ENCODE measurements at places on chromosomes 1 and 21.

GRCh38 chr1:65001231-65001792 lies 35.0 kb upstream of the JAK1 start:
- DNase-seq, result peak; percentile 66

- DNase-seq, result peak; percentile 74
Measured at GRCh38 chr1:92486251-92487077, at the start of gene GFI1. Gene GFI1 (minus strand): TSS chr1:92486925. CDS start chr1:92483487, 3,438 bp downstream.

- no peak for DNase-seq
Measured at GRCh38 chr1:79539001-79539400, 532.5 kb upstream of the ADGRL4 start.

DNA sequence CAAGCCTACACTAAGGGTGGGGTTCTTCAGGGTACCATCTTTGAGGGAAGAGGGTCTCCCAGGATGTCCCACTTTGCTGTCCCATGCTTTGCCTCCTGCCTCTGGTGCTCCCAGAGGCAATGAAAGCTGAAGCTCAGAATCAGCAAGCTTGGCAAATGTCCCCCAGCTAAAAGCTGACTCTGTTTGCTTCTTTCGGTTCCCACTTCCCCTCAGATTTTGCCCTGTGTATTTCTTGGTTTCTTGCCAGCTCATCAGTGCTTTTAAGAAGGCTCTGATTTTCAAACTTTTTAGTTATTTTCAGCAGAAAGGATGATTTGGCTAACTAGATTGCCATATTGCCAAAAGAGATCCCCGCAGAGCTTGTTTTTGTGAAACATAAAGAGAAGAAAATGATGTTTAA lies 33.1 kb upstream of the COG2 start:
- no peak for DNase-seq

DNA sequence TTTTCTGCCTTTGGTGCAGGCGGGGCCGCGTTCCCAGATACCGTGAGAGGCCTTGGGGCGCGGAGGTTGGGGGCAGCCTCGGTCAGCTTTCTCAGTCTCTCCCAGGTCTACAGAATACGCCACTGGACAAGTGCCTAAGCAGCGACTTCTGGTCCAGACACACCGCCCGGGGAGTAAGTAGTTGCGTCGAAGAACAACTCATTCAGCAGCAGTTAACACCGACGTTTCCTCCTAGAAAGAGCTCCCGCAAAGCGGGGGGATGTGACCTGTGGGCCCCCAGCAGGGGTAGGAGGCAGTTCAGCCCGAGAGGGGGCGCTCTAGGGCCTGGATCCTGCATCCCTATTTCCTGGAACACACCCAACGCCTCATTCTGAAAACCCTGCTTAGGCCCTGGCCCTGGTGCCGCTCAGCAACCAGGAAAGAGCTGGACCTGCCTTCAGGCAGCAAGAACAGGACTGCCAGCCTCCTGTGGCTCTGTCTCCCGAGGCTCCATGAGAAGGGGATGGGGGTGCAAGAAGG lies 6.5 kb upstream of the BARHL2 start:
- peak; percentile 82 for DNase-seq

- no peak for DNase-seq
Measured at GRCh38 chr1:199067483-199067882, 428.6 kb downstream of the PTPRC start.

DNA sequence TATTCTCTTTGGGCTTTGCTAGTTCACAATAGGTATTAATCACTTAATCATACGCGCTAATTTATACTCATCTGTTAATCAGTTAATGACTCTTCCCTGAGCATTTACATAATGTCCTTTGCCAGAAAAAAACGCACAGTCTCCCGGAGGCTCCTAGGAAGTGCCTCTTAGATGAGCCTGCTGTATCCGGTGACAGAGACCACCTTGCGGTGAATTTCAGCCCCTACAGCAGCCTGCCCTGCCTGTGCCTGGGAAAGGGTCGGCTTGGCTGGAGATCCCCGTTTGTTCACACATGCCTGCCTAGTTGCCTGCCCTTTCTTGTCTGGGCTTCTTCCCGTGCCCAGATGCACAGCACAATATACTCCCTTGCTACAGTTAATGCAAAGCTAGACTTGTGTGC lies 152.9 kb downstream of the ZBTB18 start:
- no peak for DNase-seq

DNA sequence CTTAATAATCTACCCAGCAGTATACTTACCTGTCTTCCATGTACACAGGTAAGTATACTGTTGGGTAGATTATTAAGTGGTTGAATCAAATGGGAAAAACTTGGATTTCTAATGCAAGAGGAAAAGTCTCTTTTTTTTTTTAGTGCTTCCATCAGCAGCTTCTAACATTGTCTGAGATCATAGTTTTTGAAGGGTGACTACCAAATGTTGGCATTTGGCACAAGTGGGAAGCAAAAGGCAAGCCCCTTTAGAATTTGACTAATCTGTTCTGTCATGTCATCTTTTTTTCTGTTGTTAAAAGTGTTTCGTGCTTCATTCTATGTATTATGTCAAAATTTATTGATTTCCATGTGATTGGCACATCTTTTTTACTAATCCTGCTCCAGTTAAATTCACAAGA lies 547 bp downstream of the FMO1 start:
- DNase-seq, result no peak

GRCh38 chr1:175099916-175100315 lies 32.3 kb downstream of the TNN start:
- DNase-seq, result no peak

- DNase-seq, result no peak
Measured at GRCh38 chr1:168121401-168122011, 15.2 kb downstream of the GPR161 start.

GRCh38 chr21:39012326-39013230 lies 170.7 kb downstream of the PSMG1 start:
- no peak for DNase-seq

DNA sequence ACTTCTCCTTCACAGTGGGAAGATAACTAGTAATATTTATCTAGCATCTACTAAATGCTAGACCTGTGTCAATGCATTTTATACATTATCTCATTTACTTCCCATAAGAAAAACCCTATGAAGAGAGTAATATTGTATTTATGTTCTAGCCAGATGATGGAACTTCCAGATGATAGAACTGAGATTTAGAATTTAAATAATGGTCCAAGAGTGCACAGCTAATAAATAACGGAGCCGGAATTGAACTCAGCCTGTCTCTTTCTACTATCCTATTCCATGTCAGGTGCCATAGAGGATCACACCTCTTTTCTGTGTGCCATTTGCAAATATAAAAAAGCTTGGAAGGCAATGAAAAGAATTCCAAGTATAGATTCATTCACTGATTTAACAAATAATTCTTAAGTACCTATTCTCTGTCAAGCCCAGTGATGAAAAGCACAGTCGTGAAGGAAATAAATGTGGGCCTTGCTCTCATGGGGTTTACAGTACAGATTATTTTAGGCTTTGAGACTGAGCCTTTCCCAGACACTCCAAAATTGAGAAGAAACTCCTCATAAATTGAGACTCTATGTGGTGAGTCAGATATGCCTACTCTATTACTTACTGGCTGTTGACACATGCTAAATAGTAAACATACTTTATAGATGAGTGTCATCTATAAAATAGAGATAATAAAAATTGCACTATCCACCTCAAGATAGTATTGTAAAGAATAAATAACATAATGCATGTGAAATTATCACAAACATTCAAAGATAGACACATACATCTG lies 378.0 kb upstream of the PRMT6 start:
- DNase-seq, result no peak

- no peak for DNase-seq
Measured at GRCh38 chr1:201362906-201363305, 14.6 kb downstream of the TNNT2 start.

GRCh38 chr1:88333086-88333695 lies 350.9 kb upstream of the PKN2 start:
- no peak for DNase-seq

DNA sequence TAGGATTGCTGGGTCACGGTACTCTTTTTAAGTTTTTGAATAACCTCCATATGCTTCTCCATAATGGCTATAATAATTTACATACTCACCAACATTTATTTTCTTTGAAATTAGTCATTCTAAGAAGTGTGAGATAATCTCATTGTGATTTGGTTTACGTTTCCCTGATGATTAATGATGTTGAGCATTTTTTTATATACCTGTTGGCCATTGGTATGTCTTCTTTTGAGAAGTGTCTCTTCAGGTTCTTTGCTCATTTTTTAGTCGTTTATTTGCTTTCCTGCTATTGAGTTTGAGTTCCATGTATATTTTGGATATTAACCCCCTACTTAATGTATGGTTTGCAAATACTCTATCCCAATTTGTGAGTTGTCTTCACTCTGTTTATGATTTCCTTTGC lies 9.3 kb downstream of the RNF187 start:
- DNase-seq, result no peak

DNA sequence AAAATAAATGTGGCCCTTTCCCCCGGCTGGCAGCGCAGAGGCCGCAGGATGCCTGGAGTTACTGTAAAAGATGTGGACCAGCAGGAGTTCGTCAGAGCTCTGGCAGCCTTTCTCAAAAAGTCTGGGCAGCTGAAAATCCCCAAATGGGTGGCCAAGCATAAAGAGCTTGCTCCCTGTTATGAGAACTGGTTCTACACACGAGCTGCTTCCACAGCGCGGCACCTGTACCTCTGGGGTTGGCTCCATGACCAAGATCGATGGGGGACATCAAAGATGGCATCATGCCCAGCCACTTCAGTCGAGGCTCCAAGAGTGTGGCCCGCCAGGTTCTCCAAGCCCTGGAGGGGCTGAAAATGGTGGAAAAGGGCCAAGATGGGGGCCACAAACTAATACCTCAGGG lies 95.9 kb downstream of the LRIG2 start:
- no peak for DNase-seq

DNA sequence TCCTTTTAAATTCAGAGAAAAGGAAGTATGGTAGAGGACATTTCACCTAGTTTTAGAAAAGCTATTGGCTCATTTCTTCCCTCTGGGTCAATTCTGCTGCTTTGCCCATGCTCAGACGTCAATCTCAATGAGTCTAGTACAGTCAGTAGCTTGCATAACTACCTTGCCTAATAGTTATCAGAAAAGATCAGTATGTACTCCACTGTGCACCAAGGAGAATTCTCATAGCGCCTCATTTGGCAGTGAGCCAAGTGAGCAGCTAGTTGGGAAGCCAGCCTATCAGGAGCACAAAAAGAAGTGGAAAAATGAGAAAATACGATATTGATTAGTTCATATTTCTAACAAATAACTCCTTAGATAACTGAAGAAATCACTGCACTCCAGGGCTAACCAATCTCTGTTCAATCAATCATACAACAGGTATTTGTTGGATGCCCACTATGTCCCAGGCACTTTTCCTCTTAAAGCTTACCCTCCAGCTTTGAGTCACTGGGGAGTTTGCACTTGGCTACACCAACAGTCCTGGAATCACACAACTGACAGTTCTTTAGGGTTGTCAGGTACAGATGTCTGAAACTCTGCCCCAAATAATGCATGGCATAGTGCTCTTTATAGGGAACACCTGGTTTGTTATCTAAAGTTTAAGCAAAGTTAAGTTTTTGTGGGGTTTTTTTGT lies 50.2 kb downstream of the PRDX6 start:
- no peak for DNase-seq

DNA sequence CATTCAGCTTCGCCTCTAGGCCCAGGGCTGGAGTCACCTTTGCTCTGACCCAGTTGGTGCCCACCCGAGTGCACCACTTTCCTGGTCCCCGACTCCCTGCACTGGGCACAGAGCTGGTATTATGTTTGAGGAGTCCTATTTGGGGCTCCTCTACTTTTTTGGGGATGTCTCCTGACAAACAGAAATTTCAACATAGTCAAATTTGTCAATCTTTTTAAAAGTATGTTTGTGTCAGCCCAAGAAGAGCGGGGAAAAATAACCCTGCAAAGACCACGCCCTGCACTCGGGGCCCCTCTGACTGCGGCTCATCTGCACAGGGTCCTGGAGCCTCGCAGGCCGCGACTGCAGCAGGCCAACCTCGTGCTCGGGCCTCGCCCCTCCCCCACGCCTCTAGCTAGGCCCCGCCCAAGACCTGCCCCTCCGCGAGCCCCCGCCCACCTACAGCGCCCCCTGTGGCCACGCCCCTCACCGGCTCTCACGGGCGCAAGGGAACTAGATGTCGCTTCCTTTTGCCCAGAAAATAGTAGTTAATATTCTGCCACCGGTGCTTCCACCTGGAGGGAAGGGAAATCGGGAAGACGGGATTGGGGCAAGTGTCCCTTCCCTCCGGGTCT lies 11.4 kb downstream of the FAM229A start:
- peak; percentile 87 for DNase-seq

- DNase-seq, result no peak
Measured at GRCh38 chr1:15351310-15351709, 58.4 kb upstream of the EFHD2 start.

GRCh38 chr1:58902830-58903513 lies 119.1 kb upstream of the JUN start:
- DNase-seq, result no peak

DNA sequence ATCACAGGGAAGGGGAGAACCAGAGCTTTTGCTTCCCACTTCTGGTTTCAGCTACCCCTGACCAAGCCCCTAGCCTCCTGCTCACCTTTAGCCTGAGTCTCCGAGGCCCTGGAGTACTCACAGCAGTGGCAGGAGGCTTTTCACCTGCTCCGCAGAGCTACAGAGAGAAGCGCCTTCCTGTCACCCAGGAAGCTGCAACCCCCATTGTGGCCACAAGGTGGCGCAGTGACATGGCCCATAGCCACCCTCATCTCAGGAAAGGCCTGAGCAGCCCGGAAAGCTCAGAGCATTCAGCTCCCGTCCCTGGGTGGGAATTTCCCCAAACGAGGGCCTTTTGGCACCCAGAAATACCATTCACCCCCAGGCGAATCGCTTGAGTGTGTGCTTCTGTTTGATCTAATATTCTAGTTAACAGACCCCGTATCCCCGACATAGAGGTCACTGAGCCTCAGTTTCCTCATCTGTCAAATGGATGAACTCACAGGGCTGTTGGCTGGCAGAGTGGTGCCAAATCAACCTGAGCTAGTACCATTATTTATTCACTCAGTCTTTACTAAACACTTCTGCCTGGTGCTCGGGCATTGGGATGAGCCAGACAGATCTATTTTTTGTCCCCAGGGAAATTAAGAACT lies 25.3 kb downstream of the A3GALT2 start:
- DNase-seq, result peak; percentile 88

DNA sequence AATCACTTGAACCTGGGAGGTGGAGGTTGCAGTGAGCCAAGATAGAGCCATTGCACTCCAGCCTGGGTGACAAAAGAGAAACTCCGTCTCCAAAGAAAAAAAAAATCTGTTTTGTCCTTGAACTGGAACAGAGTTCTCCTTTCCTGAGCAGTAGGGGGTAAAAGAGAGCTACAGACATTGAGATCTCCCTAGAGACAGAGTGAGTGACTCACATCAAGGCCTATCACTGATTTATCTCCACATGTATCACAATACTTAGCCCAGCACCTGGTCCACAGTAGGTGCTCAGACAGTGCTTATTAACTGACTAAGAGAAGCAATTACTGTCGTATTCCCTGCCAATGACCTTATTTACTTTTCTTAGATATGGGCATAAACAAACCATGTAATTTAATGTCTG lies 354.1 kb upstream of the C1orf87 start:
- no peak for DNase-seq

DNA sequence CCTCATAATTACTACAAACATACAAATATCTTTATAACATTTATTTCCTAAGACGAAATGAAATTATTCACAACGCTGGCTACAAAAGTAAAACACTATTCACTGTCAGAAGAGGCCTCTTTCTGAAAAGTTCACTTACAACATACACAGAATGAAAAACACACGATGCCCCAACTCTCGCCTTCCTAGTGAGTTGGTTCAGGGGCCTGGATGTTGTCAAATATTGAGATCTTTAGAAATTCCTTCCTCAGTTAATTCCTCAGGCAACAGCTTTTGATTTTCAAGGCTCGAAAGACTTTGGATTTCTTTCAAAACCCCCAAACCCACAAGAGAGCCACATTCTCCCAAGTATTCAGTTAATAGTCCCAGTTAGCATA lies 14.2 kb upstream of the KCNE1 start:
- no peak for DNase-seq

- no peak for DNase-seq
Measured at GRCh38 chr1:186897008-186897407, 68.3 kb downstream of the PLA2G4A start.

Data from neural progenitor cell (in vitro differentiated cells).